CD8-positive, alpha-beta T cell (primary cell): ENCODE measurements at places on chromosomes 7 and 10.

DNA sequence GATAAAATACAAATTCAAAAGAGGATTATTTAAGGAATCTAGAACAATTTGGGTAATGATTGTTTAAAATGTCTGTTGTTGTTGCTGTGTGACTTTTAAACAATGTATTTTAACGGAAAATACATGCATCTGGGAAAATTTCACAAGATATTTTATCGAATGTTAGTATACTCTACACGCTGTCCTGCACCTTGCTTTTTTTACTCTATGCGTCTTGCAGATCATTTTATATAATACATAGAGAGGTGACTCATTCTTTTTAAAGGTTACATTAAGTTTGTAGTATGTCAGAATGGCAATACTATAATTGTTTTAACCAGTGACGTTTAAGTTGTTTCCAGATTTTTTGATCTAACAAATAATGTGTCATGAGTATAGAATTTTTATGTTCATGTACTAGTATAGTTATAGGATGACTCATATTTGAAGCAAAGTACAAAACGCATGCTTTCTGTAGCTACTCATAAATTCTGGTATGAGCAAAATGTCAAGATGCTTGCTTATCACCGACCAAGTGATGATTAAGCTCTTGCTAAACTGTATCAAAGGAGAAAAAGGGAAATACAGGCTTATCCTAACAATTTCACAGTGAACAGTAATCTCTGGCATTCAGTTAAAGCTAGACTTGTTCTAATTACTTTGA is 4.9 kb downstream of the DKK1 start:
- no peak for DNase-seq

DNA sequence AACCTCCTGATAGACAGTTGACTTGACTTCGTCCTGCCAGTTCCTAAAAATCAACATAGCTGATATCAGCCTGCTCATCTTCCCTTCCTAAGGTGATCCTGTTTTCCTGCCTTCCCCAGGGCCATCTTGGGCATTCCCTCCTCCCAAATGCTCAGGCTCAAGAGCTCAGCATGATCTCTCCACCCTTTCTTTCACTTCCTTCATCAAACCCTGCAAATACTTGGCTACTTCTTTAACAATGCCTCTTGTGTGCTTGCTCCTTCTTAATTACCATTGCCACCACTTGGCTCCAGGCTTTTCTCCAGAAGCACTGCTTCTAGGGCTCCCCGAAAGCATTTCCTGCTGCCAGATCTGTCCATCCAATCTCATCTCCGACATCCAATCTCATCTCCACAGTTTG is 7.3 kb downstream of the FSCN3 start:
- no peak for DNase-seq

- no peak for DNase-seq
Observed at GRCh38 chr10:65670087-65670486, 1255.7 kb upstream of the LRRTM3 start.

DNA sequence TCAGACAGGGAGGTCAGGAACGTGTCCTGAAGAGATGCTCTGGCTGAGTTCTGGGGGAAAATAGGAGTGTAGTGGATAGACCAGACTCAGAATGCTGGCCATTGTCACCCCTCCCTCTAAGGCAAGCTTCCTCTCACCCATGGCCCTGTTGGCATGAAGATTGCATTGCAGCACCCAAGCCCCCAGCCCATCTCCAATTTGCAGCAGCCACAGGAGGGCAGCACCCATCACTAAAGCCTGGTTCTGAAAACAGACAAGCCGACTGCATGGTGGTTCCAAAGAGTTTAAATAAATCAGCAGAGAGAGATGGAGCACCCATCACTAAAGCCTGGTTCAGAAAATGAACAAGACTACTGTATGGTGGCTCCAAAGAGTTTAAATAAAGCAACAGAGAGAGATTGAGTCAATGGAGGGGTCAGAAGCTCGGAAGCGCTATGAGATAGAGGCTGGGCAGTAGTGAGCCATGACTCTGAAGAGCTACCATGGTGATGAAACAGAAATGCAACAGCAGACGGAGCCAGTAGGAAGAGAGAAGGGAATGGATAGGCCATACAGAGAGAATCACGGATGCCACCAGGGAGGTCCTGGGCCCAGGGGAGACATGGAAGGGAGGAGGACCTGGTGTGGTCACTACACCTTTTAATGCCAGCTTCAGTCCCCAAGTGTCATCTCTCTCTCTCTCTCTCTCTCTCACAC is 237.9 kb upstream of the MYO3A start:
- no peak for DNase-seq

- no peak for DNase-seq
Observed at GRCh38 chr10:118251791-118252190, 90.3 kb downstream of the FAM204A start.

DNA sequence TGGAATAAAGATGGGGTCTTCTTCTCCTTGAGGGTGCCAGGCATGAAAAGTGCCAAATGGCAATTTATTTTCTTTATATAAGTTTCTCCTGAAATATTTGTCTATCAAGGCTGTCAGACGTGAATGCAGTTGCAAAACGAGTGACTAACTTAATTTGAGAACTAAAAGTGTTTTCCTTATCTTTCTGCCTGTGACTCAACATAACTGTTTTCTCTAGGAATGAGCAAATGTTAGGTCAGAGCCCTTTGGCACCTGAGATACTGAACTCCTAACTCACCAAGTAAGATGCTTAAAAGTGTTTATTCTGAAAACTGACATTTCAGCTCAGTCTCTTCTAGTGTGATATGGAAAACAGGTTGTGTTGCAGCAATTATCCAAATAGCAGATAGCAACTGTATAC is 197.0 kb downstream of the STK31 start:
- no peak for DNase-seq

- DNase-seq, result no peak
Observed at GRCh38 chr7:151552352-151553028, 32.8 kb upstream of the RHEB start.

- no peak for DNase-seq
Observed at GRCh38 chr10:85979598-85979997, 387.0 kb downstream of the GRID1 start.

DNA sequence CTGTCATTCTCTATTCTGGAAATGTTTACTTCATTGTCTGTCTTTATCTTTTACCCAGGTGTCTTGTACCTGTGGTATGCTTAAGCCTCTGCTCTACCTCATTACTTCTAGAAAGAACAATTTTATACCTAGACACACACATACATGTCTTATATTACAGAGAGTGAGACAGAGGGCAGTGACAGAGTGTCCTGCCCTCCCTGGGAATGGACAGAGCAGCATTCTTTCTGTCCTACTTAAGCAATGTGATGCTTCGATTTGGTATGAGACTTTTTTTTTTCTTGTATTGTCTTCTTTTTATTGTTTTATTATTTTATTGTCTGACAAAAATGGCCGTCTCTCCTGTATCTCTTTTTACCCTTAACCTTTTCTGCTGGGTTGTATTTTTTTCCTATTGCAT is 286.1 kb downstream of the EXOC4 start:
- no peak for DNase-seq

GRCh38 chr10:93420091-93420490 is 62.0 kb downstream of the MYOF start:
- no peak for DNase-seq

DNA sequence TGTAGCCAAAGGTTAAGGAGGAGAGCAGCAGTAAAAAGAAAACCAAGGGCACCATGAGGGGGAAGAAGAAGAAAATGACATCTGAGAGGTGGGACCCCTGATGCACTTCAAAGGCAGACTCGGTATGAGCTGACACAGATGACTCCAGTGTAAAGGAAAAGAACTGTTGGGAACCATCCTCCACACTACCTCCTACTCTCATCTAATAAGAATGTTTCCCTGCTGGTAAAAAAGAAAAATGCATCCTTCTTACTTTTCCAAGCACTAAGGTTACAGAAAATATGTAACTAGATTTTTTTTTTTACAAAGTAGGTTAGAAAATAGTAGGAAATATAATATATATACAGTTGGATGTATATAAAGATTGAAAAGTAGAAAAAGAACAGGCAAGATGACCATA is 16.9 kb downstream of the TAS2R41 start:
- DNase-seq, result no peak

DNA sequence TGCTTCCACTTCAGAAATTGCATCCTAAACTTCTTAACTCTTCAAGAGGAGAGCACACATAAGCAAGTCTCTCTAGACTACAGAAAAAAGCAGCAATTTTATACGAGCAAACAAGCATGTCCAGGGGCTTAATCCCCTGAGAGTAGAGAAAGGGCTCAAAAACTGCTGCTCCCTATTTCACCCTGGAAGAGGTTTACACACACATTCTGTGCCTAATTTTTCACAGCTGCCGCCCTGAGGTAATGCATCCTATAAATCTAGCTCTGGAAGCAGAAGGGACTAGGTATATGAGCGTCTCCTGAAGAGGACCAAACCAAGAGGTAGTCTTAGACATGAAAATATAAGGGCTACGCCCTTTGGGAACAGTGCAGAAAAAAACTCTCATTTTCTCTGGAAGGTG is 73.1 kb downstream of the CRPPA start:
- no peak for DNase-seq

- no peak for DNase-seq
Observed at GRCh38 chr7:105454095-105454747, 65.5 kb upstream of the SRPK2 start.

DNA sequence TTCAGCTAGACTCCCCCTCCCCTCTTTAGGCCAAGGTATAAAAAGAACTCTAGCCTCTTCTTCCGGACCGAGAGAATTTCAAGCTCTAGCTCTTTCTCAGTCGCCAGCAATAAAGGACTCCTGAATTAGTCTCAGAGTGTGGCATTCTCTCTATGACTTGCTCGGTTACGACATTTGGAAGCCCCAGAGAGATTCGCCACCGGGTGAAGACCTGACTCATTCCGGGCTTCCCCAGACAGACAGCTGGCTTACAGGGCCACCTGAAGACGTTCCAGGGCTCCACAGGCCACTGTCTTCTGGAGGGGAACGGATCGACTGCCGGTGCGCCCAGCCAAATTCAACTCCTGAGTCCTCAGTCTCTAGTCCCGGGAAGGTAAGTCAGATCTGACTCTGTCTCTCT is at the start of gene AKR1B15:
Gene AKR1B15, plus strand, starts transcription at position 234 of the 400 bp plus-strand sequence. CDS start 15,510 bp downstream, outside the sequence.
- no peak for DNase-seq

GRCh38 chr10:79185067-79185774 is 116.5 kb downstream of the ZMIZ1 start:
- DNase-seq, result no peak

GRCh38 chr10:74153123-74153522 is 2.1 kb downstream of the ADK start:
- no peak for DNase-seq

DNA sequence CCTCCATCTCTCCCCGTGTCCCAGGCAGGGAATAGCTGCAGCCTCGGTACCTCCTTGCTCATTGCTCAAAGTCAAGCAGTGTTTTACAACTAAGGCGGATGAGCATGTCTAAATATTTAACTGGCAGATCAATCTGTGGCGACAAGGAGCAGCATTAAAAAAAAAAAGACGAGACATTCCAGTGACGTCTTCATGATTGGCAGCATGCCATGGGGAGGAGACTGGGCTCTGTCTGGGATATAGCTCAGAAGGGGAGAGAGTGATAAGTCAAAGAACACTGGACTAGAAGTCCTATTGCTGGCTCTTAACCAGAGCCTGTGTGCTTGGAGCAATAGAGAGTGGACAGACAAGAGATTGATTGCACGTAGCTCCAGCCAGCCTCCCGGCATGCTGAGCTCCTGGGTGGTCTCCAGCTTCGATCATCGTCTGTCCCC is 287.5 kb upstream of the PODXL start:
- DNase-seq, result no peak

DNA sequence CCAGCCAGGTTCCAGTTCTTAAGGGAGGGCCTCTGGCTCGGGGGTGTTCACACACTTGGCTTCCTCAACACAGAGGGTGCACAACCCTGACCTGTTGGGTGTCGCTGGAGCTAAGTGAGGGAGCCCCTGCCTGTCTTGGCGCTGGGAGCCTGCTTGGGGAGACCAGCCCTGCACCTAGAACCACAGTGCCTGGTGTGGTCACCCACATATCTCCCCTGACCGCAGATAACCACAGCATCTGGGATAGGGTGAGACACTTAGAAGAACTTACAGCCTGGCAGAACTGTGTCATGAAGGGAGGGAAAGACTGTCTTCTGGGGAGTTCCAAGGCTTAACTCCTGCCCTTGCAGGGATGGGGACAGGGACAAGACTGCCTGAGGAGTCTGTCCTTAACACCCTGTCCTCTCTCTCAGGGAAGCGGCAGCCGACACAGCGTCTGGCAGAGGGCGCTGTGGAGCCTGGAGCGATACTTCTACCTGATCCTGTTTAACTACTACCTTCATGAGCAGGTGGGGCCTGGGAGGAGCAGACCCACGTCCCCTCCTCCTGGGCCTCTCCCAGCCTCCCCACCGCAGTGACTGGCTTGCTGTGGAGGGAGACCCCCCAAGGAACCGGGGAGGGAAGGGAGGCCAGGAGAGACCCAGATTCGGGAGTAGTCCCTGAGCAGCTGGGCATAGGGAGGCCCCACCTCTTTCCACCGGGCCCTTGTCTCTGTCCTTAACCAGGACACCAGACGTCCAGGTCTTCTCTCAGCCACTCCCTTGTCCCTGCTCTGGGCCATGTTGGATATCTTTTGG is 59.0 kb downstream of the PALD1 start:
- no peak for DNase-seq

DNA sequence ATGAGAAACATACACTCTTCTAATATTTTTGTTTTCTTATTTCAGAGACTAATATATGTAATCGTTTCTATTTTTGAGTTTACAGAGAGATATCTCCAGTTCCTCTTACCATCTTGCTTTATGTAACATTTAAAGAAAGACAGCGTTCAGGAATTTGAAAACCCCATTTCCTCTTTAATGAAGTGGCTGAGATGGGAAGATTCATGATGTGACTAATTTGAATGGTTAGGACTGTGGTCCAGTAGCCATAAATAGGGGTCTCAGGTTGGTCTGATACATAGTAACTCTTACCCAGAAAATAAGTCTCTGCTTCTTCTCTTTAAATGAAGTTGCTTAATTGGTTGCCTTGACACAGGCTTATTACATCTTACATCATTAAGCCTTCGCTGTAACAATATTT is 6.9 kb downstream of the KMT2E start:
- DNase-seq, result no peak

GRCh38 chr7:76304888-76305375 is 2.5 kb downstream of the HSPB1 start:
- no peak for DNase-seq

- no peak for DNase-seq
Observed at GRCh38 chr7:105885387-105886111, 9.2 kb upstream of the ATXN7L1 start.

GRCh38 chr7:134692344-134692705 is 45.7 kb downstream of the BPGM start:
- DNase-seq, result no peak

DNA sequence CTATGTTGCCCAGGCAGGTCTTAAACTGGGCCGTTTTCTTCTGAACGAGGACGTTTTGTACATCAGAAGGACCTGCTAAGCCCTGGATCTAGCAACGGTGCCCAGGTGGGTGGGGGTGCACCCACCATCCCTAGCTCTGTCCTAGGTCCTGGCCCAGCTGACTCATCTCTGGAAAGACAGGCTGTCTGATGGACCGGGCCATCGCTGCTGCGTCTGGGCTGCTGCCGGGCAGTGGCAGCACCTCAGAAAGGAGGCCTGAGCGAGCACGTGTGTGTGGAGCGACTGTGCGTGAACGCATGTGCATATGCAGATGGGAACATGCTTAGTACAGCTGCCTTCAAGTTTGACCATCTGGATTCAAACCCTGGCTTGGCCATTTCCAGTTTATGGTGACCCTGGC is 7.3 kb upstream of the ELFN1 start:
- DNase-seq, result no peak
